ENCODE measurements at places on chromosomes 12 and 14.

- DNase-seq = no peak
Measured at GRCh38 chr12:64010069-64010686, 165.7 kb downstream of the SRGAP1 start.

- no peak for DNase-seq
Measured at GRCh38 chr12:86292480-86292879, 36.3 kb upstream of the MGAT4C start.

DNA sequence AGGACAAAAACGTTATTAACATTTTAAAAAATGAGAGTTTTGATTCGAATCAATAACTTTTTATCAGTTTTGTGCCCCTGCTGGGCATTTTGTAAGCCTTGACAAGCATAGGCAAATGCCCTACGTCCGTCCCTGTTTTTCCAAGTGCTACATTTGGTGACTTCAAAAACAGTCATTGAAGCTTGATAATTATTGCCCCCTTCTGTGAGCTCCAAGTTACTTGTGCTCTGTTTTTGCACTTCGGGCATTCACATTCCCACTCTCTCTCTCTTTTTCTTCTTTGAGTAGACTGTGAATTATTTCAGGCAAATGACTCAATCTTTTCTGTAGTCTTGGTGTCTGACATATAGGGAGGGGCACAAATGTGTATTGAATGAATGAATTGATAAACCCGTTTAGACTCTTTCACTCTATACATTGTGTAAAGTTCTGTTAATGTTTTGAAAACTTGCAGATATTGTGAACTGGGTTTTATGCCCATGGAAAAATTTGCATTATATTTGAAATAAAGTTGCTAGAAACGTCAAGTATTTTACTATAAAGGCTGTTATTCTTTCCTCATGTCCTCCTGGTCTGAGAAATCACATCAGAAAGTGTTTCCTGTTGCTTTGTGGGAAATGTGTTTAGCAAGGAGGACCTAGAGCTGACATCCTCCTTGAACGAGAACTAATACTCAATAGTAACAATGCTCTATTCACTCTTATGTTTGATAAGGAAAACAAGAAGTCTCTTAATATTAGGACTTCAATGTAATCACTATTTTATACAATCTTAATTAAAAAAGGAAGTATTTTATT, 1.4 kb downstream of the APAF1 start:
- DNase-seq = no peak

GRCh38 chr12:18108611-18109010, 18.6 kb upstream of the RERGL start:
- DNase-seq = no peak

GRCh38 chr14:47390831-47391504, 284.4 kb downstream of the MDGA2 start:
- no peak for DNase-seq

DNA sequence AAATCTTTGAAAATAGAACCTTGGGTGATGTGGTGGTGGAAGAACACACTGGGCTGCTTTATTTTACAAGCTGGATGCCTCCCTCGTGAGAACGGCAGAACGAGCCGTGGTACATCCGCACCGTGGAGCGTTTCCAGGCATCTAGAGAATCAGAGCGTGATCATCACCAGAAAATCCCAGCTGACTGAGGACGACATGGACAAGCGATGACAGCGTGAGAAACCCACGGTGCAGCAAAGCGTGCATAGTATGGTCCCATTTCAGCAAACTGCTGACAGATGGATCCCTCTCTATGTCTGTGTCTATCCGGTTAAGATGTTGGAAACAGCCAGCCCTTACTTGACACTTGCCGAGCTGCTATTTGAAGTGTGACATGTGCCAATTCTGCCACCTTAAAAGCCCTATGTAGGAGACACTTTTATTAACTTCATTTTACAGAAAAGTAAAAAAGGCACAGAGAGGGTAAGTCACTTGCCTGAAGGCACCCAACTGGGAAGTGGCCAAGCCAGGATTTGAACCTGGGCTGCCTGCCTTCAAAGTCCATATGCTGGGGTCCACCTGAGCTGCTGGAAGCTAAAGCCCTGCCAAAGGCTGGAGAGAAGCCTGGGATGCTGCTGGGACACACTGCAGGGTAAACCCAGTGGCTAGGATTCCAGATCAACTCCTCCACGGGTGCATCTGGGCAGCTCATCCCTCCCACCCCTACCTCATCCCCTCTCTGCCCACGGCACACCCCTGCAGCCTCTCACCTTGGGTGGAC, 14.9 kb downstream of the SCARB1 start:
- DNase-seq = no peak

DNA sequence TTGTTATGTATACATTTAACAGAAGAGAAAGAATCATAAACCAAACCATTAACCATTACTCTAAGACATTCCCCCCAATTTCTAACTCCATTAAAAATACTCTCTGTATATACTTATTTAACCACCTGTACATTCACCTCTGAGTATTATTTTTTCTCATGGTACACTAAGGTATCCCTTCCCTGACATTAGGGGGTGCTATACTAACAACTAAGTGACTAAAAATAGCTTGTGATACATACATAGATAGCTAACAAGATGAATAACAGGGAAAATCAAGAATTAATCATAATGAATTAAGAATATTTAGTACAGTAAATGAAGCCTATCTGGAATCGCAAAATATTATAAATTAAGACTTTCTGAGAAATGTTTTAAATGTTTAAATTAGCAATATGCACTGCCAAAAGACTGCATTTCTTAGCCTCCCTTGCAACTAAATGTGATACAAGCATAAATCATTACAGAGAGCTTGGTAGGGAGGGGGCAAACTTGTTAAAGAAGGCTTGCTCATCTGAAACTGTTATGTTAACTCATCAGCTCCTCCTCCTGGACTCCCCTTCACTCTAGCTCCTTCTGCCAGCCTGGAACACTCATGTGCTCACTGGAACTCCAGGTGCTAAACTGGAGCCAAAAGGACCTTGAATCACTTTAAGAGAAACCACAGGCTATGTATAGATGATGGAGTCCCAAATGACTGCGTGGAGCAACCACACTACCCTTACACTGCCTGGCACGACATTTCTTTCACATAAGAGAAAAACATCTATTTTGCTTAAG, 14.9 kb downstream of the C2CD5 start:
- no peak for DNase-seq

DNA sequence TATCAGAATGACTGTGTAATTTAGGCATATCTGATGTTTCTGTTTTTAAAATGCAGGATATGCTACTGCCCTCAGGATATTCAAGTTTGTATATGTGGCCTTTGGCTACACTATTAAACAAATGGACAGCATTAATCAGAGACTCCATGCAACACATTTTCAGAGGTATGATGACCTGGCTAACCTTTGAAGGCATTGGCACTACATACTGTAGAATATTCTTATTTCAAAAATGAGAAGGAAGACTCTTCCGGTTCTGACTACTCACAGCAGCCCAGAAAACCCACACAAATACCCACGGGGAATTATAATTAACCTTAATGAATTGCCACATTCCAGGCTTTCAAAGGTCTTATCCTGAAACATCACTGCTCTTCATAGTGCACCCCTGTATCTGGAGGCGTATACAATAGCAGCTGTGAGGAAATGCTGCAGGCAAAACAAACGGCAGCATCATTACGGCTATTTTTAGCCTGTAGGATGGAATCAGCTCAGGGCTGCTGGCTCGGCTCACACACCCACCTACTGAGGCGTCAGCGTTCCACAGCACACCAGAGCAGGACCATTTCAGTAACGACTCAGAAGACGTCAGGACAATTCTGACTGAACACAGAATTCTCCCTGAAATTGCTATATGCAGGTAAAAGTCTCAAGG, 648.5 kb downstream of the RPS29 start:
- no peak for DNase-seq
